Stimulated activated CD4-positive, alpha-beta T cell treated with anti-CD3 and anti-CD28 coated beads, Interleukin-15, amount 100 ng/mL, for 48 hours (primary cell): ENCODE measurements at places on chromosomes 1 and 21.

DNA sequence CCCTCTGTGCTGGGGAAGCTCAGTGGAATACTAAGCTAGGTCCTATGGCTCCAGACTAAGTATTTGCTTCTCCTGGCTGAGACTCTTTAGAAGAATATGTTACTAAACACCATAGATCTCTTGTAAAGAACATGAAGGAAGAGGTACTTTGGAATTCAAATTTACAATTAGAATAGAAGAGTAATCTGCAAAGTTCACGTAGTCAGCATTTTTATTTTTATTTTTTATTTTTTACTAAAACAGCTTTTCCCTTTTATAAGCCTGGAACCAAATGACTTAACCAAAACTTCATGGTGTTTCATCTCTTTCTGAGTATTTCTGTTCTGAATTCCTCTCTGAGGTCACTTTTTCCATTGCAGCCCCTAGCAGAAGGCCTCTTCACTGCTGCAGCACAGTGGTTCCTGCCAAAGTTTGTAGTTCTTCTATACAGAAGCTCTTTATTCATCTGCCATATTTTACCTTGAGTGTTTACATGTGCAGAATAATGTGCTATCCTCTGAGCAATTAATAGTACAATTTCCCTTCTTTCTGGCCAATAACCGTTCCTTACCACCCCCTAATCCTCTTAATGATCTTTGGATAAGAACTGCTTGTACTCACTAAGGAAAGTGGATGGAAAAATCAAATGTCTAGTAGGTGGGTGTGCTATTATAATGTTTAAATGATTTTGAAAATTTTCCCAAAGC, 27.2 kb downstream of the TSEN15 start:
- no peak for DNase-seq

GRCh38 chr1:40187399-40187798, 26.2 kb downstream of the RLF start:
- DNase-seq, result no peak

GRCh38 chr1:42698081-42698813, 16.0 kb downstream of the YBX1 start:
- DNase-seq, result no peak

GRCh38 chr1:108634521-108634920, 26.4 kb downstream of the HENMT1 start:
- no peak for DNase-seq

- no peak for DNase-seq
Observed at GRCh38 chr1:24775348-24775747, 30.1 kb downstream of the CLIC4 start.

- no peak for DNase-seq
Observed at GRCh38 chr1:117820694-117821381, 108.6 kb downstream of the GDAP2 start.

- DNase-seq, result no peak
Observed at GRCh38 chr1:185980891-185981290, 246.7 kb downstream of the HMCN1 start.
